ENCODE measurements at places on chromosomes 2 and 18.

GRCh38 chr18:74967979-74968378 is 241.0 kb downstream of the PTGR3 start:
- no peak for DNase-seq

- DNase-seq: no peak
Measured at GRCh38 chr2:130825966-130826253, 10.8 kb upstream of the ARHGEF4 start.

- DNase-seq: no peak
Measured at GRCh38 chr18:21262244-21262643, 20.2 kb downstream of the GREB1L start.

- DNase-seq: peak; percentile 4
Measured at GRCh38 chr2:30385327-30385726, 61.7 kb upstream of the LCLAT1 start.

DNA sequence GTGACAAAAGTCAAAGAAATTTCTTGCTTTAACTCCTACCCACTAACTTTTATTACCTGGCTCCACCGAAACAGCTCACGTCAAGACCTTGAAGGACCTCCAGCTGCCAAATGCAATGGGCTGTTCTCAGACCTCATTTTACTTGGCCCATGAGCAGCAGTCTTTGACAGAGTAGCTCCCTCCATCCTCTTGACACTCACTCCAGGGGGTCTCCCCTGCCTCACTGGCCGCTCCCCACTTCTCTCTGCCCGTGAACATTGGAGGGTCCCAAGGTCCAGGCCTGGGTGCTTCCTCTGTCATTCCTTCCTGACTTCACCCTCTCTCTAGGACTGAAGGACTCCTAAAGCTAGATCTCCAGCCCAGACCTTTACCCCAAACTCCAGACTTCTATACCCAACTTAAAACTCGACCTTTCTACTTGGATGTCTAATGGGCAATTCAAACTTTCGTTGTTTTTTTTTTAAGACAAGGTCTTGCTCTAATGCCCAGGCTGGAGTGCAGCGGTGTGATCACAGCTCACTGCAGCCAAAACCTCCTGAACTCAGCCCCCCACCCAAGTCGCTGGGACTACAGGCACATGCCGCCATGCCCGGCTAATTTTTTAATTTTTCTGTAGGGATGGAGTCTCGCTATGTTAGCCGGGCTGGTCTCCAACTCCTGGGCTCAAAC is 92.9 kb upstream of the ST3GAL5 start:
- no peak for DNase-seq

GRCh38 chr18:63368611-63369010 is 1.6 kb upstream of the KDSR start:
- DNase-seq: no peak

DNA sequence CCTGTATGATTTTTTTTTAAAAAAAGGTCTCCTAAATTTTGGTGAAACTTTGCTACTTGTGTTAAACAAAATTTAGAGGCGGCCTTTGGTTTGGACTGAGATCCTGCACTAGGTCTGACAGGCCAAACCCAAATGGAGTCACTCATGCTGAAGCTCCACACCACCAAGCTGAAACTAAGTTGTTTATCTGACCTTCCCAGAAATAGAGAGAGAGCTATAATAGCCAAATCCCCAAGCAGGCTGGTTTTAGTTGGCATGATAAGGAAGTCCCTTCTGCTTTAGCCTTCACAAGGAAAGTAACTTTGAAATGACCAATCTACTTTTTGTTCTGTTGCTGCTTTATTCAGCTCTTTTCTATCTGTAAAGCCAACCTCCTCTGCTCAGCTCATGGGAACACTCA is 17.1 kb upstream of the THUMPD2 start:
- DNase-seq: no peak

DNA sequence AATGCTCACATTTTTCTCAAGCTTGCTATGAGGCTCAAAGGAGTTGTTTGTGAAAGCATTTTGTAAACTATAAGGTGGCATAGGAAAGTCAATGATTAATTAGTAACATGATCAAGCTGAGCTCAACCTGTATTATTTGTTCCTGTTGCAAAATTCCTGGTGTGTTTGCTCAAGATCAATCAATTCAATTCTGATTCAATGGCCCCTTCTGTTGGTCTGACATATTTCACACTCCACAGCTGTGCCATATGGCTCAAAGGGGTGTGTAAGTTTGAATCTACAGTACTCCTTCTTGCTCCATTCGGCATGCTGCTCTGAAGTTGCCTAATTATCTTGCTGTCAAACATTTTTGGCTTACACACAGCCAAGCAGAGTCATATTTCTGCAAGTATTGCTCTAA is 341.6 kb upstream of the LRP1B start:
- DNase-seq: no peak

- DNase-seq: no peak
Measured at GRCh38 chr2:215973954-215974699, 39.2 kb downstream of the MREG start.

DNA sequence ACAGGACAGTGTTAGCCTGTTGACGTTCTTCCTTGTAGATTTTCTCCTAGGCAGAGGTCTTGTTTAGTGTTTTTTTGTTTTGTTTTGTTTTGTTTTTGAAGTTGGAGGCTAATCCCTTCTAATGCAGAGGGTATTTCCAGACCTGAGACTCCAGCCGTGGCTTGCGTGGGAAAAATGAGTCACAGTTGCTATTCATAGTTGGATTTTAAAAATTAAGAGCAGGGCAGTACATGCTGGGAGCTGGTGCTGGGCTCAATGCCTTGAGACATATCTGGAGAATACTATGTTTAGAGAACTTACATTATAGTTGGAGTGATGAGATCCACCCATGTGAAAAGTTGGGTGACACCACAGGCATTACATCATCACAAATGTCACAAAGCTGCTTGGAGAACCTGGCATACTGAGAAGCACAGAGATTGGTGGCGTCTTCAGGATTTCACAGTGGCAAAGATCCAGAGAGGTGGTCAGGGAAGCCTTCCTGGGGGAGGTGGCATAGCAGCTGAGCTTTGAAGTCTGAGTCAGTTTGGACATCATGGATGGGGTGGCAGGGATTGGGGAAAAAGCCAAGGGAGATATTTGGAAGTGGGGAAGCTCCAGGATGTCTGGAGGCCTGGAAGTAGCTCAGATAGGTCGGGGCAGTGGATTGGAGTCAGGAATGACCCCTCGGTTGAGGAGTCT is 249.4 kb downstream of the LOXHD1 start:
- DNase-seq: no peak

DNA sequence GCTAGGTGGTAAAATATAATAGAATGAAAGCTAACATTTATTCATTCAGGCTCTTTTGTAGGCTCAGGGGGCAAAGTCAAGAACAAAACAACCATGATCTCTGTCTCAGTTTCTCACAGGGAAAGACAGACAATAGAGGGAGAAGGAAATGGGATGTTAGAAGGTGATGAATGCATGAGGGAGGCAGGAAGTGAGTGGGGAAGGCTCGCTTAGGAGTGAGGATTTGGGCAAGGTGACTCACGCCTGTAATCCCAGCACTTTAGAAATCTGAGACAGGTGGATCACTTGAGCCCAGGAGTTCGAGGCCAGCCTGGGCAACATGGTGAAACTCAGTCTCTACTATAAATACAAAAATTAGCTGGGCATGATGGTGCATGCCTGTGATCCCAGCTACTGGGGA is 88.4 kb downstream of the CTIF start:
- DNase-seq: no peak

- no peak for DNase-seq
Measured at GRCh38 chr2:207505728-207506127, 24.0 kb upstream of the CREB1 start.

DNA sequence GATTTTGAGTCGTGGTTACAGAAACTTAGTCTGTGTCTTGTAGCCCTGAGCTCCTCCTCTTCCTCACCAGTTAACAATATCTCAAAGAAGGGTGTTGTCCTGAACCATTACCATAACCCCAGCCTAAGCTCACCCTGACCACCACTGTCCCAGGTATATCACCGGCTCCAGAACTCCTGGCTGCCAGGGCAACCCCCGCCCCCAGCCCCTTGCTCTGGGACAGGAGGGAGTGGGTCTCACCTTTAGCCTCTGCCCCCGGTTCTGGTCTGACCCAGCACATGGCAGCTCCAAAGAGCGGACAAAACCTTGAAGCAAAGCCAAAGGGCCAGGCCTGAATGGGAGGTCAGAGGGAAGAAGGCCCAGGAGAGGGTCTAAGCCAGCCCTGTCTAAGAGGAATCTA is 5.6 kb upstream of the PSMD1 start:
- no peak for DNase-seq

GRCh38 chr2:216015722-216016464 is 2.5 kb upstream of the MREG start:
- no peak for DNase-seq

- no peak for DNase-seq
Measured at GRCh38 chr2:62410926-62411456, 95.0 kb downstream of the TMEM17 start.

- DNase-seq: no peak
Measured at GRCh38 chr2:190342611-190343010, 778 bp upstream of the INPP1 start.

GRCh38 chr2:168006498-168006897 is 240.9 kb downstream of the STK39 start:
- DNase-seq: no peak

- DNase-seq: no peak
Measured at GRCh38 chr2:157751462-157752058, 122.9 kb upstream of the ACVR1C start.

DNA sequence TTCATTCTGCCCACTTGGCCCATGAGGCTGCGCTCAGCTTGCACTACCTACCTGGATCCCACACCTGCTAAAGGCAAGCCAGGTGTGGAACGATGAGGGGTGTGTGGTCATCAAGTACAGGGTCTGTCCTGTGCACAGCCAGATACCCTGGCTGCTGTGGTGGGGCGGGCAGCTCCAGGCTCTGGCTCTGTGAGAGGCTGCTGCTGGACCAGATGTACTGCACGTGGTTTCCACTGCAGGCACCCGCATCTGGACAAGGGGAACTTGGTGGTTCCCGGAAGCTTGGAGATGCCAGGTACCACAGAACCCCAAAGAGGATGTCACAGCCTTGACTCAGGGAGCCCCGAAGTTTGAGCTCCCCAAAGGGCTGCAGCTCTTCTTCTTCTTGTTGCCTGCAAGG is 68.1 kb upstream of the ZNF804A start:
- DNase-seq: no peak

GRCh38 chr18:48765053-48765452 is 185.7 kb downstream of the SMAD7 start:
- DNase-seq: no peak

- no peak for DNase-seq
Measured at GRCh38 chr2:179081954-179082353, 32.0 kb upstream of the CCDC141 start.

DNA sequence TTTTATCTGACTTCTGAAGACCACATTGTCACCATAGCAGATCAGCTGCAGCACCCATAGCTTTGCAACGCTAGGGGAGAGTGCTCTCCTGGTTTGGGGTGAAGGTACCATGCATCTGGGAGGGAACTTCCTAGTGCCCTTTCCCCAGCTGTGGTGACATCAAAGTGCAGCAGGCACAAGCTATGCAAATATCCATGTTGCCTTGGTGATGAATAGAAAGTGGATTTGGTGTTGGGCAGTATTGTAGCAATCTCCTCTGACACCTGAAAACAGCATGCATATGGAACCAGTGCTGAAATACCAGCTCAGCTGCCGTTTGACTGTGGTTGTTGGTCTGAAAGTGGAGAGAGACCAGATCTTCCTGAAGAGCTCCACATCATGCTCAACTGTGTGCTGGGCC is 37.1 kb downstream of the BCL2L11 start:
- DNase-seq: no peak

GRCh38 chr2:157473581-157473980 is 29.7 kb upstream of the CYTIP start:
- DNase-seq: no peak

Data from T1000 (cell line).